ENCODE measurements at places on chromosomes 1 and 21.

DNA sequence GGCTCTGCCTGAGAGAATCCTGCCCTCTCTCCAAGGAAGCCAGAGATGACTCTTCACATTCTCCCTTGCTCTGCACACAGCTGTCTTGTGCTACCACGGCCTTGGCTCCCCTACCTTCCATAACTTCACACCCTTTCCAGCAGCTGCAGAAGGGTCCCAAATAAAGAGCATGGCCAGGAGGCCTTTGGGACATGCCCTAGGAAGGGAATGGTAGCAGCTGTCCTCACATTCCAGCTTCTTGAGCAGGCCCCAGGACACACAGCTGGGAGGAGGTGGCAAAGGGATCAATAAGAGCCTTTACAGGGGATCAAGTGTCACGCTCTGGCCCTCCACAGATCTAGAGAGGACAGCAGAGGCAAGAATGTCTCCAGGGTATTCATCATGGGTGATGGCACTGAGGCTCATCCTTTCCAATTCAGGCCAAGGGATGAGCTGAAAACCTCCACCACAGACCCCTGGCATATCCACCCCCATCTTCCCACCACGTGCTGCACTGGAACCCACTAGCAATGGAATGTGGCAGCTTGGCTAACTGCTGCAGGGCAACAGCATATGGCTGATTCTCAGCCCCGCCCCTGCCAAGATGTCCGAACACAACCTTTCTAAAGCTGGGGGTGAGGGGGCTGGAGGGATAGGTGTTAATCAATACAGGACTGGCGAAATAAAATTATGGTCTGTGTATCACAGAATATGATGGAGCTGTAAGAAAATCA, 17.8 kb upstream of the RAB29 start:
- no peak for DNase-seq

DNA sequence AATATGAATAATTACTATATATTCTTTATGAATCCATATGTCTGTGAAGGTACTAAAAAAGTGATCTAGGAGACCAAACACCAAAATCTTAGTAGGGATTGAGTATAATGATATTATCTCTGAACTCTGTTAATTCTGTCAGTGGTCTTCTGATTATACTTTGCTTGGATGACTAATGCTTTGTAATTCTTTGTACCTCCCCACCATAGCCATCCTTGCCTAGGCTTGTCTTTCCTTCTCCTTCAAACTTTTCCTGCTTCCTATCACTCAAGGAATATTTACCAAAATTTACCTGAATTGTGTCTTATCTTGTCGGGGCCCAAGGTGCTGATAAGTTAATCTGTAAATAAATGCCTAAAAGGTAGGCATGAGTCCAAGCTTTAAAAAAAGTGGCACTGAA, 845 bp upstream of the RGS5 start:
- DNase-seq = no peak

DNA sequence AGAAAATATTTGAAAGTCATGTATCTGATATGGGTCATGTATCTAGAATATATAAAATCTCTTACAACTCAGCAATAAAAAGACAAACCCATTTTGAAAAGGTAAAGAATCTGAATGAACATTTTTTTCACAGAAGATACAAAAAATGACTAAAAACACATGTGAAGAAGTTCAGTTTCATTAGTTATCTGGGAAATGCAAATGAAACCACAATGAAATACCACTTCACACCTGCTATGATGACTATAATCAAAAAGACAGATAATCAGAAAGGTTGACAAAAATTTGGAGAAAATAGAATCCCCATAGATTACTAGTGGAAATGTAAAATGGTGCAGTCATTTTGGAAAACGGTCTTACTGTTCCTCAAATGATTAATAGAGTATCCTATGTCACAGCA, 631.0 kb downstream of the MRPL39 start:
- no peak for DNase-seq

DNA sequence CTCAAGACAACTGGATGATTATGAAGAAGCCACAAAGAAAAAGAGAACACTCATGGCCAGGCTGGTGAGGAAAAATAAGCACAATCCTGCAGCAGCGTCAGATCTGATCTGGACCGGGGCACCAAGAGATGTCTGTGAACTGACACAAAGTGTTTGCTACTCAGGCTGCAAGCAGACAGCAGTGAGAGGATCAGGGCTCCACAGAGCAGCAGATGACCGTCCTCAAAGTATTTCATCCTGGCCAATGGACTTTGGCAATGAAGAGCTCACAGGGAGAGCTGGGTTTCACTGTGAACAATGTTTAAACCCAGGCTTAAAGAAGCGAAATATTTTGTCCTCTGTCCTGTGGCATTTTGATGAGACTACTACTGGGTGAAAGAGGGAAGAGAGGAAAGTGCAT, 299.2 kb downstream of the GPATCH2 start:
- DNase-seq = no peak

DNA sequence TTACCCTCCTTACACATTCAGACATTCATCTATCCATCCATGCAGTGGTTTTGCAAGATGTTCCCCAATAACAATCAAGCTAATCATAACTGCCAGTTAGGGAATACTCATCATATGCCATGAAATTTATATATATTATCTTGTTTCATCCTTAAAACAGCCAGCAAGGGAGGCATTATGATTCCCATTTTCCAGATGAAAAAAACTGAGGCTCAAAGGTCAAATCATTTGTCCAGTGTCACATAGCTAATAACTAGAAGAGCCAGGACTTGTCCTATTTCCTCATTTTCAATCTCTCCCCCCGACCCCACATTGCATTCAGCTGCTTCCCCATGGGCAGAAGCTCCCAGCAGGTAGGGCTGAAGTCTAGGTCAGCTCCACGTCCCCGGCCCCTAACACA, 7.0 kb upstream of the COL8A2 start:
- DNase-seq = no peak

GRCh38 chr1:98316286-98316905, 345.1 kb upstream of the SNX7 start:
- no peak for DNase-seq

DNA sequence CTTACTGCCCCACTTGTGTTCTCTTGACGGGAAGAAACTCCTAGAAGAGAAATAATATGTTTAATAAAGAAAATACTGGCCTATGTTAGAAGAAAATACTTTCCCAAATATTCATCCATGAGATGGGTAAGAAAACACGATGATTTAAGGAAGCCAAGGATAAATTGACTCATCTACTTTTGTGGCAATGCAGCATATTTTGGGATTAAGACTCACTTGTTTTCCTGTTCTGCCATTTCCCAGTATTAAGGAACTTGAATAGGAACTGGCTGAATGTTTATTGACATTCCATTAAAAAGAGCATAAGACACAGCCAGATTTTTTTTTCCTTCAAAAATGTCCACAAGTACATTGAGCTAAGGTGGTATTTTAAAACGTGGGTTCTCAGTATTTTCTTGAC, 10.9 kb upstream of the ADAMTS5 start:
- DNase-seq = no peak

GRCh38 chr21:37006486-37007291, at the start of gene RIPPLY3:
RIPPLY3 (plus strand) TSS chr21:37006702; CDS start chr21:37006773, 71 bp downstream.
- no peak for DNase-seq

DNA sequence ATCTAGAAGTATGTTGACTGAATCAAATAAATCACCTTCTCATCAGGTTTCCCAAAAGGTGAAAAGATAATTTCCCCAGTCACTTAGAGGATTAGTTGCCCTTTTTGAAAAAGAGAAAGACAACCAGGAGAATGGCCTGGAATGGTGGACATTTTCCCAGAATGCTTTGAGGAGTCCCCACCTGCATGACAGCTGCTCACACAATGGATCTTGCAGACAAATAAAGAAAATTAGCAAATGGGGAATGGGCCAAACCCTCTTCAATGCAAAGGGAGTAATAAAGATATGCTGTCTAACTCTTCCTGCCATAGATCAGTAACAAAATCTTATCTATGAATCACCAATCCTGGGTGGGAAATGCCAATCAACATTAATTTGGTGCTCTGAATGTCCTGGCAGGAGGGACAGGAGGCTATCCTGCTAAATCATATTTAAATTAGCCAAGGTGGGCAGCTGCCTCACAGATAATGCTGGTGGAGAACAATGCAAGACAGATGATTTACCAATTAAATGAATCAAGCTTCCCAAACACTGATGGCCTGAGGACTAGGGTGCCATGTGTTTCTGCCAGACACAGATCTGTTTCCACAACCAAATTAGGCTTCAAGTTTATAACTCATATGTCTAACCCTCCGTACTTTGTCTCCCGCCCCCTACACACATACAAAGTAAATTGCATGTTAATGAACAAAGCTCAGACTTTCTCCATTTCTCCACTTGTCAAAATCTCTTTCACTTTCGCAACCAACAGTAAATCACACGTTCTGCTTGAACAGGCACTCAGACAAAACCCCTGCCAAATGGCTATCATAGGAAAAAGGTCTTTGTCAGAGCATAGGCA, 488.0 kb upstream of the PLXNA2 start:
- no peak for DNase-seq

- DNase-seq = no peak
Measured at GRCh38 chr1:60695716-60696171, 386.6 kb upstream of the NFIA start.

GRCh38 chr1:107450899-107451664, 310.2 kb downstream of the NTNG1 start:
- DNase-seq = no peak

DNA sequence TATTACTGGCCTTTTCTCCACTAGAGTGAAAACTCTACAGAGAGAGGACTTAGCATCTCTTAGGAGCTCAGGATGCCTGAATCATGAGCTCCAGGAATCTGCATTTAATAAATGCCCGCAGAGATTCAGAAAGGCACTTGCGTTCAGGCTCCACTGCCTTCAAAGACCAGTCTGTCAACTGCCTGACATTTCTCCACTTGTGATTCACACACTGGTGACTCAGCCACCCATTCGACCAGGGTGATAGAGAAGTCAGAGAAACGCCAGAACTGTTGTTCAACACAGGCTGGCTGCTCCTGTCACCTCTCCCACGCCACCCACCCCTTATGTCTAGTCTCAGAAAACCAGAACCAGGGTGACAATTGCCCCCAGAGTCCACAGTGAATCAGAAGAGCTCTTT, 26.9 kb upstream of the LBR start:
- no peak for DNase-seq

GRCh38 chr1:27548136-27548853, 55.6 kb downstream of the AHDC1 start:
- no peak for DNase-seq

DNA sequence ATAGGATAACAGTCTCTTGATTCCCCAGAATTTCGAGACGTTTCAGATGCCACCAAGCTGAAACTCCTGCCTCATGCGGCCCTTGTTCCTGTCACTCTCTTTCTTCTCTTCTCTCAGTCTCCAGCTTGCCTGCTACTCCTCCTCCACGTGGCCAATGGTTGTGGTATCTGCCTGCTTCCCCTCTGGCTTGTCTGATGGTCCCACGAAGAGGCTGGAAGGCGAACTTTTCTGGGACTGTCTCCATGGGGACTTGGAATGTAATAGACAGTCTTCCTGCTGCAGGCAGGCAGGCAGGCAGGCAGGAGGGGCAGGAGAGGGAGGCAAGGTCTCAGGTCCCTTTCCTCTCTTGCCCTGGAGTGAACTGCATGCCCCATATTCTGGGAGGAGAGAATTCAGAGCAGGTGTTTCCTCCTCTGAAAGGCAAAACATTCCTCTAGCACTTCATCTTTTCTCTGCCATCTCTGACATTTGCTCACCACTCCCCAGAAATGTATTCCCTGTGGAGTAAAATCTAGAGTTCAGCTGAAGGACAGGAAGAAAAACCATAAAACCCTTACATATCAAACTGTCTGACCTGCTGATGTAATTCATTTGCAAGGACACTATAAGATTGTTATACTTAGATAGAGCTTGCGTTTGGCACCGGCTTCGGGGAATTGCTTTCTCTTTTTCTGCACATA, 64.1 kb upstream of the GNG12 start:
- DNase-seq = no peak

- DNase-seq = no peak
Measured at GRCh38 chr1:54610048-54610447, 13.3 kb downstream of the FAM151A start.

- peak; percentile 62 for DNase-seq
Measured at GRCh38 chr1:70509996-70510876, 99.2 kb downstream of the CTH start.

DNA sequence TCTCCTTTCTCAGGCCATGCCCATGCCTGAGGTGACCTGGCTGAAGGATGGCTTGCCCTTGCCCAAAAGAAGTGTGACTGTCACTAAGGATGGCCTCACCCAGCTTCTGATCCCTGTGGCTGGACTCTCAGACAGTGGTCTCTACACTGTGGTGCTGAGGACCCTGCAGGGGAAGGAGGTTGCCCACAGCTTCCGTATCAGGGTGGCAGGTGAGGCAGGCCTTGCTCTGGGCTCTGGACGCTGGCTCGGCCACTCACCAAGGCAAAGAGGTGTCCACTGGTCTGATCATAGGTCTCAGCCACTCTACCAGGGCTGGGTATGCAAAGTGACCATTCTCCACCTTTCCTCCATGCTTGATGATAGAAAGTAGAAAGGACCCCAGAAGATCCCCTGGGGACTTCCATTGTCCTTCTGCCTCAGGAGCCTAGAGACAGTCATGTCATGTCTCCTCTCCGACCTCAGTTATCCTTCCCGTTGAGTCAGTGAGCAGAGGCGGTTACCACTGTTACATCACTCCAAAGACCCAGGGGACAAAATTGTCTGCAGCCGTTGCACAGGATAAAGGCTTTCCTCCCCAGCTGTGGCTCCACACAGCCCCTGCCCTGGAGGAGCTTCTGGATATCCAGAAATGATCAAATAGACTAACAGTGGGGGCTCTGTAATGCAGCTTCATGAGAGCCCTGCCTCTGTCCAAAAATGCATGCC, 34.2 kb downstream of the IGFN1 start:
- DNase-seq = no peak

- no peak for DNase-seq
Measured at GRCh38 chr1:4678066-4678717, 23.8 kb downstream of the AJAP1 start.

GRCh38 chr1:246281639-246282038, 225.4 kb downstream of the SMYD3 start:
- DNase-seq = no peak

GRCh38 chr21:17802572-17802971, 16.6 kb downstream of the C21orf91 start:
- DNase-seq = no peak

DNA sequence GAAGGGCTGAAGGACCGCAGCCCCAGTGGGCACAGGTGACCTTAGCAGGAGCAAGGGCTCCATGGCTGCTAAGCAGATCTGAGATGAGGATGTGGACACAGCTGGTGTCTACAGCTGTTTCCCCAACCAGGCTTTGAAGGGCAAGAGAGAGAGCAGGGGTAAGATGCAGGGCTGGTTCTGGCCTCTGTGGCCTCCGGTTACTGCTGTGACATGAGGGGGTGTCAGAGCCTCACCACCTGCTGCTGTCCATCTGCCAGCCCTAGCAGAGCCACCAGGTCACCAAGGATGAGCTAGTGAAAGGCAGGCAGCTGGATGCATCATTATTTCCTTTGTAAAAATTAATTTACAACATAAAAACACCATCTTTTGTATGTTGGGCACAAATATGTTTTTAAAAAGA, 33.4 kb downstream of the OBSCN start:
- no peak for DNase-seq

DNA sequence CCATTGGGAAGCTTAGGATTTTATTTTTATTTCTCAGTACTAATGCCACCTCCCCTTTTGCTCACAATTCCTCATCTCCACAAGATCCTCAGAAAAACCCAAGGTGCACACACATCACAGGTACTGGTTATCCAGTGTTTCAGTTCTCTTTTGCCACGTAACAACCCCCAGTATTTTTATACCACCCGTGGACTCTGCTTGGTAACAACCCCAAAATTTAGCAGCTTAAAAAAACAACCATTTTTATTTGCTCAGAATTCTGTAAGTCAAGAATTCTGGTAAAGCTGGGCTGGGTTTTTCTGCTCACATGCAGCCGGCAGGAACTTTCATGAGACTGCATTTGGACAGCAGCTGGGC, 180.0 kb downstream of the KAZN start:
- DNase-seq = no peak

GRCh38 chr1:230165536-230165935, 98.5 kb downstream of the GALNT2 start:
- no peak for DNase-seq
